ENCODE measurements at places on chromosomes 12 and 14.

DNA sequence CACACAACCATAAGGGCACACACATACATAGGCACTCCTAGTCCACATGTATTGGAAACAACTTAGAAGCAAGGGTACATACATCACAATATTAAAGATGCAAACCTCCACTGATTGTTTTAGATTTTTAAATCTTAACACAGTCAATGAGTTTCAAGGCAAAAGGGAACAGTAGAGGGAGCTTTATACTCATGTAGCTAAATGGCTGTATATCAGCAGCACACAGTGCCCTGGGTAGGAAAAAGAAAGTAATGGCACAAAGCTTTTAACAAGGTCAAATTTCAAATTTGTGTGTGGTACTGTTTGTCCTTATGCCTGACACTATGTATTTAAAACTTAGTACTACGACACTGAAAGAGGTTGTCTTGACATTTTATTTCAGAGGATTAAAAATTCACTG is 262.0 kb downstream of the MED13L start:
- no peak for DNase-seq

- no peak for DNase-seq
Observed at GRCh38 chr14:52821805-52822250, 30.4 kb upstream of the GNPNAT1 start.

DNA sequence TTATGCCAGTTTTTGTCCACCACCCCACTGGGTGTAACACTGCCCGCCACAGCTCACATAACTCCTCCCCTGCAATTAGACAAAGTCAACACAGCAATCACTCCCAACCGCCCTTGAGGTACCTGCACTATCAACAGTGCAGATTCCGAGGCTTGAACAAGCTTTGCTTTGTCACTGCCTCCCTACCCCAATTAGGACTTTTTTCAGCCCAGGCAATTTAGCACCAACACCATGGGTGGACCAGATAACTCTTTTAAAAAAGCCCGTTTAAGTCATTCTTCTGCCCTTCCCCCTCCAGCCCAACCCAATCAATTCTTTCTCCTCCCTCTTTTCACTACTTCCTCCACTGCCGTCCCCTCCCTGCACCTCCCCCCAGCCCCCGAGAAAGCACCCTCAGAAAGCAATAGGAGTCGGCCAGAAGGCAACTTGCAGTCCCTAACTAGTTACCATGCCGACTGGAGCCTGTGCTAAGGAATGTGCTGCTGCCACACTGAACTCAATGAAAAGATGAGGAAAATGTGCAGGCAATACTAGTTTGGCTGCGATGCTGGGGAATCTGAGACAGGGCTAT is 45.7 kb upstream of the OTX2 start:
- DNase-seq: no peak

GRCh38 chr14:104460791-104461651 is 118.5 kb upstream of the C14orf180 start:
- no peak for DNase-seq

DNA sequence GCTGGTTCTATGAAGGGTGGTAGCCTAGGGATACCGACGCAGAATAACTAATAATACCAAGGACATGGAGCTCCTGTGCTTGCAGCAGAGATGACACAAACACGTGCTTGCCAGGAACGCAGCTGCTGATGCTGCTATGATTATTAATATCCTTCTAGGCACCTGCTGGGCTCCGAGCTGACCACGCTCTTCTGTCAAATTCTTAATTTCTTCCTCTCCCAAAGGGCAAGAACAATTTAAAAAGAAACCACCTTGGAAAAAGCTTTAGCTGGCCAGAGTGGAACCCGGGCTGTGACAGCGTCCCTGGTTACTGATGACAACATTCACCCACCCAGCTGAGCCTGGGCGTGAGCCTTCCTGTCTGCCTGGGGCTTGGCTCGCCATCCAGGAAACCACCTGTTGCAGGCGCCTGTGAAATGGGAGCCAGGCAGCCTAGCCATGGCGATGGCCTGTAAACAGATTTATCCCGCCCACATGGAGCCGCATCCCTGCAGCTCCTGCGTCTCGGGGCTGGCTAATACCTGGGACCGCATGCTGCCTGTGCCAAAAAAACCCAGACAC is 28.8 kb downstream of the CLMN start:
- DNase-seq: no peak

DNA sequence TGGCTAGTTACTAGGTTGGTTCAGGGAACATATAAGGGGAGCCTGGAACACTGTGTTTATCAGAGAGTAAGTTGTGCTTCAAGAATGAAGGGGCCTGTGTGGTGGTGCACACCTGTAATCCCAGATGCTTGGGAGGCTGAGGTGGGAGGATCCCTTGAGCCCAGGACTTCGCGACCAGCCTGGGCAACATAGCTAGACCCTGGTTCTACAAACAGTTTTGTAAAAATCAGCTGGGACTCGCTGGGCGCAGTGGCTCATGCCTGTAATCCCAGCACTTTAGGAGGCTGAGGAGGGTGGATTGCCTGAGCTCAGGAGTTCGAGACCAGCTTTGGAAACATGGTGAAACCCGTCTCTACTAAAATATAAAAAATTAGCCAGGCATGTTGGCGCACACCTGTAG is 42.1 kb upstream of the GPR132 start:
- no peak for DNase-seq
